ENCODE measurements at places on chromosomes 13 and 19.

DNA sequence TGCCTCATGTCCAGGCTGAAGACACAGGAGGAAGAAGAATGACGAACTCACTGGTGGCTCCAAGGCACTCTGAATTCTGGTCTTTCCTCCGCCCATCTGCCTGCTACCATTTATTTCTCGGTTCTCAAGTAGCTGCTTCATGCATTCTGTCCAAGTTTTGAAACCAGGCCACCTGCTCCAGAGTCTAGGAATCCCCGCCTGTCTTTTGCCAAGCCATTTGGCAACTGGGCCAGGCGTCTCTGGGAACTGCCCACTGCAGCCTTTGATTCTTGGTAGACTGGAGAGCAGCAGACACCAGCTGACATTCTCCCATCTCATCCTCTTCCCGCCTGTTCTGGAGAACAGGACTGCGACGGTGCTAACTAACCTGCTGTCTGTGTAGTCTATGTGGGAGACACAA, 10.8 kb downstream of the SLC35E1 start:
- no peak for DNase-seq

DNA sequence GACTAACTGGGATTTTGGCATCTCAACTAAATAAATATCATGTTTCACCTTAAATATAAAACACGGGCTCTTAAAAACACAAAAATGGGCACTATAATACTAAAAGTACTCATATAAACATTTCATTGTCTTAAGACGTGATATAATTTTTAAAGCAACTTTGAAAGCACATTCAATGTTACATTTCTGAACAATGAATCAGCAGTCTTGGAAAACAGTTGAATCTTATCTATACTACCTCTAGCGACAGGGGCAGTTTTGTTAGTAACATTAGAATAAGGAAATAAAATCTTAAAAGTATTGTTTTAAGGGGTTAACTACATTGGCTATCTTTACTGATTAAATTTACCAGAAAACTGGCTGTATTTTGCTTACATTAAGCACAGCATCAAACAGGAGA, 156.9 kb downstream of the UGGT2 start:
- DNase-seq, result no peak

DNA sequence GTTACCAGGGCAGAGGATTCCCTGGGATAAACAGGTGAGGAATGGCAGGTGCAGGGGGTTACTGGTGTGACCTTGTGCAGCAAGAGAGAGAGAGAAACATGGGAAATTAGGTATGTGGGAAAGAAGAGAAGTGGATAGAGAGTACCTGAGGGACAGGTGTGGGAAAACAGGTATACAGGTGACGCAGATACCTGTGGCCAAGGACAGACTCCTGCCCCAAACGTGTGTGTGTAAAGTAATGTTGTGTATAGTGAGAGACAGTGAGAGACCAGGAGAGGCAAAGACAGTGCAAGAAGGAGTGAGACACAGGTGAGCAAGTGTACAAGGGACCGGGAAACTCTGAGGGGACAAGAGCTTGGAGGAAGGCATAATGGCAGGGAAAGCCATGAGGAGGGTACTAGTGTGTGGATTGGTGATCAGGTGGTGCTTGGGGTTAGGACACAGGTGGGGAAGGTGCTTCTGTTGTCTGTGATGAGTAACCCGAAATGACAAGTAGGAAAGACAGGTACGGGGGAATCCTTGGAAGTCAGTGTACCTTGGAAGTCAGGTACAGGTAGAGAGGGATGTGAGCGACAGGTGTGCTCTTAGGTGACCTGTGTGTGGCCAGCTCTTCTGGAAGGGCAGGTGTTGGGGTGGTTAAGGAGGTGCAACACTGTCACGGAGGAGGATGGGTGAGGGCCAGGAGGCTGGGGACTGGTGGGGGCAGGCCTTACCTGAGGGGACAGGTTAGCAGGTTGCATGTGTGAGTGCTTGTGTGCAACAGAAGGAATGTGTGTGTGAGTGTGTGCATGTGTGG, 2.8 kb downstream of the ERFL start:
- DNase-seq, result no peak

DNA sequence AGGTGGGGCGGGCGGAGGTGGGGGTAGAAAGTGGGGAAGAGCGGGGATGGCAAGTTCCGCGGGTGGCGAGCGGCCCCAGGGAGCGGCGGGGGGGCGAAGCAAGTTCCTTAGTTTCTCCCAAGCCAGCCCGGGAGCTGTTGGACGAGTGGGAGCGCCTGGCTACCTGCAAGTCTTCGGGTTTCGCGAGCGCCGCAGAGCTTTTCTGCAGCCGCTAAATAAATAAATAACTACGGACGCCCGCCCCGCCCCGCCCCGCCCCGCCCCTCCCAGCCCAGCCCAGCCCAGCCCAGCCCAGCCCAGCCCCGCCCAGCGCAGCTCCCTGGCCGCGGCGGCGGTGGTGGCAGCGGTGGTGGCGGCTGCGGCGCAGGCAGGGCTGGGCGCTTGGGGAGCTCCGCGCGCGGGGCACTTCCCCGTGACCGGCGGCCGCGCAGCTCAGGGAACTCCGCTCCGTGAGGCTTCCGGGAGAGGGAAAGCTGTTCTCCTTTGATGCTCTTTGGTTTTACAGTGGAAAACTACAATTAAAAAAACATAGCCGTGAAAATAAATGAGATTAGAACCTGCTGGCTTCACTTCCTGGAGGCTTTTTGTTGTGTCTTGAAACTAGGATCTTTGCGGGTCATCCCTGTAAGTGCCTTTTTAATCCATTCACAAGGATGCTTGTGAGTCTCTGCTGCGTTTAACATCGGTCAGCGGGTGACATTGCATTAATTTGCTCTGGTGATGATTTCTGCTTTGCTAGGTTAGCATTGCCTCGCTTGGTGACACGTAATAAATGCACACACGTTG, at the start of gene UBE2L5:
Gene UBE2L5 (plus strand): TSS at position 440 of the 786 bp plus-strand sequence. CDS start 5,498 bp downstream, outside the sequence.
- peak; percentile 32 for DNase-seq
